Left renal pelvis (tissue), 4 donors: ENCODE measurements at places on chromosomes 16 and 17.

DNA sequence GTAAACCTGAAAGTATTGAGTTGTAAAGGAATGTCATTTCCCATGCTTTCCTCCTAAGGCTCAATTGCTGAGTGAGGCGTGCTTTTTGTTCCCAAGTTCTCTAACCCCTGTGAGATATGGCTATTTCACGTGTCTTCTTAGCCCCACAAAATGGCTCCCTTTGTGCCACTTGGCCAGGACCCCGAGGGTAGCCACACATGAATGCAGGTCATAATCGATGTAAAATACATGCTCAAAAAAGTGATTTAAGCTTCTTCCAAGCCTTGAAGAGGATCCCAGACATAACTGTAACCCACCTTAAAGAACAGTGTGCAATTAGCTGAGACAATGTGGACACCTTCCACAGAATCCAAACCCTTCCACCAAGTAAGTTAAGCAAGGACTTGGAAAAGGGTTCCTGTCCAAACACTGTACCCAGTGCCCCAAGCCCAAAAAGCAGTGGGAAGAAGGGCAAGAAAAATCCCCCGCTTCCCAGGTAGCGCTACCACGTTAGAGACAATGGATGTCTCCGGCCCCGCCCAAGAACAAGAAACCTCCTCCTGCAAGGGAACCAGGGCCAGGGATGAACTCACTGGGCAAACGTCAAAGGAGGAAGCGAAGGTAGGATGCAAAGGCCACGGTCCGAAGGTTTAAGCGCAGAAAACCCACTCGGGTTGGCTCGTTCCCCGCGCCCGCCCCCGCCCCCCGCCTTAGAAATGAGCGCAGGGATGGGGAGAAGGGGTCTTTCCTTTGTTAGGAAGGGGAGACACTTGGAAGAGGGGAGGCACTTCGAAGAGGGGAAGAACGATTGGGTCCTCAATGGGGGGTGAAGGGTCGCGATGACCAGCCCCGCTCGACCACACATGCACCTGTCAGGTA, 1.2 kb downstream of the JPT1 start:
- no peak for DNase-seq

DNA sequence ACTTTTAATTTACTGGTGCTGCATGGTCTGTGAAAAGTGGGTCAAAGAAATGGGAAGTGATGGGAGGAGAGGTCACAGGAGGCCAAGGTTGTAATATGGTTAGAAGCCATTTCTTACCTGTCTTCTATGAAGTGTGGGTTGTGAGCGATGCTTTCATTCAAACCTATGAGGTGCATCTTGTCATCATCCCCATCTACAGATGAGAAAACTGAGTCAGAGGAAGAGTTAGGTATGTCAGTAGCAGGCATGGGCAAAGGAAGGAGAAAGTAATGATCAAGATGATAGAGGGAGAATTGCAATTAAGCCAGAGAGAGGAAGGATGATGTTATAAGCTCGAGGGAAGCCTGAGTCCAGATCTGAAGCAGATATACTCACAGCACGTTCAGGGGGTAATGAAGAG, 19.7 kb downstream of the CDH13 start:
- DNase-seq = no peak

- no peak for DNase-seq
Measured at GRCh38 chr17:49914664-49915063, 54.3 kb upstream of the DLX4 start.

DNA sequence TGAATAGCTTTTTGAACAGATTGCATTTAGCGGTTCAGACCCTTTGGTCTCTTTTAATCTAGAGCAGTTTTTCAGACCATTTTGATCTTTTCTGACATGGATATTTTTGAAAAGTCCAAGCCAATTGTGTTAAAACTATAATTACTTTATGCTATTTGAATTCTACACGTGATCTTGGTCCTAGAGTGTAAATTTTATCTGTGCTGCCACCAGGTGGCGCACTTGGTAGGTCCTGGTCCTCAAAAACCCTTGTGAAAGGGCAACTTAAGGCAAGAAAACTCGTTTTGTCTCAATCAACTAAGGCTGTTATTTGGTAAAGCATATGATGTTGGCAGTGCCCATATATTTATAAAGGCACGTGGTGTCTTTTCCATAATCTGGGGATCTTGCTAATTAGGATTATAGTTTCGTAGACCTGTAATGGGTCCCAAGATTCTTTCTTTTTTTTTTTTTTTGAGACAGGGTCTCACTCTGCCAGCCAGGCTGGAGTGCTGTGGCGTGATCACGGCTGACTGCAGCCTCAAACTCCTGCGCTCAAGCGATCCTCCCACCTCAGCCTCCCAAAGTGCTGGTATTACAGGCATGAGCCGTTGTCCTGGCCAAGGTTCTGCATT, 43.9 kb upstream of the TEX2 start:
- DNase-seq = no peak

- no peak for DNase-seq
Measured at GRCh38 chr17:1529863-1530262, 13.5 kb upstream of the INPP5K start.

GRCh38 chr16:819336-820043, 19.0 kb upstream of the GNG13 start:
- DNase-seq = no peak

- DNase-seq = no peak
Measured at GRCh38 chr17:28484296-28484695, 10.9 kb downstream of the SLC13A2 start.

- DNase-seq = peak; percentile 51
Measured at GRCh38 chr16:78122774-78123315, 23.4 kb downstream of the WWOX start.

GRCh38 chr17:40963838-40964237, 2.9 kb downstream of the KRT39 start:
- no peak for DNase-seq

DNA sequence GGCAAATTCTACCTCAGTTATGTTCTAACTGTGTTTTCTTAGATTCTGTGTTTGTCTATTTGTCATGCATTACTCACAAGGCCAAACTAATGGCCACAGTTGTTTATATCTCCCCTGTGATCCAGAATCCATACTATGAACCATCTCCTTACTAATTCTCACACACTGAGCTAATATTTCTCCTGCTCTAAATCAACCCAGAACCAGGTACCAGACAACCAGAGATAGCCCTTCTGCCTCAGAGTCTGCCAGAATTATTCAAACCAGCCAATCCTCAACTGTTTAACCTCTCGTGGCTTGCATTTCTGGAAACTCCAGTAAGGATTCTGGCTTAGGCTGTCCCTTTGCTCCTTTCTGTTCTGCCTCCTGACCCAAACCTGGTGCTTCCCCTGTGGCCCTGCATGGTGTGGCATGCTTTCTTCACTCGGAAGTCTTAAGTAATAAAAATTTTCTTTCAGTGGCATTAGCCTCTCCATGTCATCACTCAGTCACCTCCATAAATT, 59.4 kb downstream of the EFCAB5 start:
- DNase-seq = no peak
